ENCODE measurements at places on chromosomes 12 and 14.

DNA sequence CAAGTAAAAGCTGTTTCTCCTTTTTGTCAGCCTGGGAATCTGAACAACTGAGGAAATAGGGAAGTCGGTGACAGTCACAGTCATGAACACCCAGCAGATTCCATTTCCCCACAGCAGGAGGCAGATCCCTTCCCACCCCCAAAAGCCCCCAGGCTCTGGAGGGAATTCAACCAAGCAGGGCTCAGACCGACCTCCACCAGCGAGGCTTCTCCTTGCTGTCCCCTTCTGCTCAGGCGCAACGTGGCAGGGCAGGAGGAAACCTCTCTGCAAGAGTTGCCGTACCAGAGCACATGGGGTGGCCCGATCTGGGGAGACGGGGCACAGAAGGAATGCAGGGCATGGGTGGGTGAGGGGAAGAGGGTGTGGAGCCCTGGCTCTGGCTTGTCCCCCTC, 319 bp downstream of the GALNT6 start:
- no peak for DNase-seq

GRCh38 chr12:118534003-118534402, 157.6 kb downstream of the SUDS3 start:
- DNase-seq: no peak

GRCh38 chr14:77681196-77682157, 26.3 kb downstream of the ALKBH1 start:
- no peak for DNase-seq

DNA sequence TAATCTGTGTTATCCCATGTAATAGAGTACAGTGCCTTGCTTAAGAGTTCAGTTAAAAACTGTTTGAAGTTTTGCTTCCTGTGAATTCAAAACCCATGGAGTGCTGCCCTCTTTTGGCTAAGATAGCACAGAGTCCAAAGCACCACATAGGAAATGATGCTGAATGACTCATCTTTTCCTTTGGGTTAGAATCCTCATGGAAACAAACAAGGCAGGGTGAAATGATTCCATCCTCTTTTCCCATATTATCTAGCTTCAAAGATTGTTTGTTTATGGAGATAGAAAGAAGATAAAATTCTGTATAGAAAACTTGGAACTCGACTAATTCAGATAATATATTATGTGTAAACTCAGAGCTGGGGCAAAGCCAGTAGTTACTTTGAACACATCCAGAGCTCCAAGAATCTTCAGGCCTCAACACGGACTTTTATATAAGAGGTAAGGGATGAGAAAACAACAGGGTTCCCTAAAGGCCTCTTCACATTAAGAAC, 87.4 kb downstream of the OTOGL start:
- peak; percentile 91 for DNase-seq

- DNase-seq: no peak
Measured at GRCh38 chr12:102549691-102550090, 69.3 kb upstream of the IGF1 start.

DNA sequence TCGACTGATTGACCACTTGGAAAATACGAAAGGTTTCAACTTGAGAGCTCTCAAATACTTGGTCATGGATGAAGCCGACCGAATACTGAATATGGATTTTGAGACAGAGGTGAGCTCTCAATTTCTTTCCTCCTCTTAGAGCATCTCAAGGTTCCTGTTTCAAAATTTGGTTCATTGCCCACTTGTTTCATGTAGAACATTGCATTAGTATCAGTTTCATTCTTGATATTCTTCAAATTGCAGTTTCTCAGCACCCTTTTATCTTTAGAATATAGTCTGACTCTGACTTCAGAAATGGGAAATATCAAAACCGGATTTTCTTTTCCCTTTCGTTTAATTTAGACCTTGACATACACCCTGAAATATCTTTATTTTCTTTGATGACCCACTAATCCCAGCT, 8.8 kb downstream of the DDX47 start:
- no peak for DNase-seq

GRCh38 chr14:33569821-33570687, 380.8 kb downstream of the EGLN3 start:
- peak; percentile 14 for DNase-seq

GRCh38 chr14:37122919-37123639, 49.3 kb downstream of the SLC25A21 start:
- peak; percentile 66 for DNase-seq

- no peak for DNase-seq
Measured at GRCh38 chr14:55097881-55098560, 31.0 kb upstream of the LGALS3 start.

DNA sequence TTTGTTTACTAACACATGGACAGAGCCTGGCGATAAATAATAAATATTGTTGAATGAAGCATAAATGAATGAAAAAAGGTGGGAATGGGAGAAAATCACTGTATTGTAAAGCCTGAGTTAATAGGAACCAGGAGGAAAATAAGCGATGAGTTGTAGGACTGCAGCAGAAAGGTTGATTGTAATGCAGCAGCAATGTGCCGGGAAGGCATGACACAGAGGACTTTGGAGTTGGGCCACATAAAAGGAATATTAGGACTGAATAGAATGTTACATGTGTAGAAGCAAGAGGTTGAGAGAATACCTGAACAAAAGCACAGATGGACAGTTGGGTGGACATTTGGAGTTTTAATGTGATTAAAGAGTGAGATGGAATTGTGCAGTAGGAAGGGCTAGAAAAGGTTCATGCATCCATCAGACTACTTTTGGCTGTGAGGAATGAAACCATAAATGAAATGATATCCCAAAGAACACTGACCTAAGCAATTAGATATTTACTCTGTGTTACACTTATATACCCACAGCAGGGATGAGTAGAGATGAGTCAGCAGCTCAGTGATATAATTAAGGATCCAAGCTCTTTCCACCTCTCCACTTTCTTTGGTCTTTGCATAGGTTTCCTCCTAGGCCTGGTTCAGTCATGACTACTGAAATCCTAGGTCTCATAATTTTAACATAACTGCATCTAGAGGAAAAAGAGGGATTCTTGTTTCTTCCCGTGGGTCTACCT, 55.4 kb downstream of the CCER1 start:
- DNase-seq: peak; percentile 27

GRCh38 chr12:116620492-116621191, 61.5 kb downstream of the MAP1LC3B2 start:
- no peak for DNase-seq

DNA sequence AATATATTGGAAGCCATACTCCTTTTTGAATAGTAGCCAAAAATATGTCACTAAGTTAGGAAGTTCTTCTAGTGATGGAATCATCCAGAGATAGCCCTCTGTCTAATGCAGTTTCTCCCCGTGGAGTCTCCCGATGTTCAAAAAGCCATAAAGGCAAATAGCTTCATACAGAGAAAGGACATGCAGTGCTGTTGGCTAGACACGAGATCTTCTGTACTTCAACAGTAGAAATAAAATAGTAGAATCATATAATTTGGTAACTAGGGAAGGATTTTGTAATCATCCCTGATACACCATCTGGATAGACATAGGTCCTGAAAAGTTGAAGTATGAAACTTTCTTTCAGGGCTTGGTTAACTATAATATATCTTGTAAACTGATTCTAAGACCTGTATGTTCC, 27.6 kb downstream of the LRFN5 start:
- DNase-seq: no peak

- no peak for DNase-seq
Measured at GRCh38 chr12:8829125-8829518, 6.7 kb downstream of the A2ML1 start.

DNA sequence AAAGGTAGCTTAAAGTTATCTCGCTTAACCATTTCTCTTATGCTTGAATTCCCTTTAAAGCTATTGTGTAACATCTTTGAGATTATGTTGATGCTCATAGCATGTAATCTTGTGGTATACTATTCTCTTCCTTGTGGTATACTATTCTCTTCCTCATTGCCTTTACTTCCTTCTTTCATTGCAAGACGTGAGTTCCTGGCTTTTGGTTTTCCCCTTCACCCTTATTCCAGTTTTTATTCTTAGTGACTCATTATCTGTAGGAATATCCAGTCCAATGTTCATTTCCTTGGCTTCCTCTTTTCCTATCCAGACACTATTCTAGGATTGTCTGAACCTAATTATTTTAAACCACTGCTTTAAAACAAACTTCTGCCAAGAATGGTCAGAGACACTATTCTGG, 564.0 kb downstream of the CCER1 start:
- no peak for DNase-seq

GRCh38 chr14:89469210-89470198, 52.5 kb upstream of the FOXN3 start:
- DNase-seq: peak; percentile 67

GRCh38 chr12:105292705-105293104, 37.8 kb upstream of the C12orf75 start:
- peak; percentile 24 for DNase-seq

- peak; percentile 62 for DNase-seq
Measured at GRCh38 chr12:74537126-74537706, 419 bp upstream of the ATXN7L3B start.

GRCh38 chr12:120254809-120255208, 10.7 kb downstream of the PXN start:
- no peak for DNase-seq

GRCh38 chr12:105262461-105263184, 26.6 kb upstream of the APPL2 start:
- DNase-seq: peak; percentile 18

- no peak for DNase-seq
Measured at GRCh38 chr12:122846622-122847515, 11.6 kb downstream of the HIP1R start.
